NCI-H1092 (cell line): ENCODE measurements at places on chromosomes 3 and 15.

GRCh38 chr3:157832588-157832987 is 273.6 kb downstream of the SHOX2 start:
- no peak for DNase-seq

GRCh38 chr3:17747174-17747889 is 4.9 kb upstream of the TBC1D5 start:
- DNase-seq: no peak

DNA sequence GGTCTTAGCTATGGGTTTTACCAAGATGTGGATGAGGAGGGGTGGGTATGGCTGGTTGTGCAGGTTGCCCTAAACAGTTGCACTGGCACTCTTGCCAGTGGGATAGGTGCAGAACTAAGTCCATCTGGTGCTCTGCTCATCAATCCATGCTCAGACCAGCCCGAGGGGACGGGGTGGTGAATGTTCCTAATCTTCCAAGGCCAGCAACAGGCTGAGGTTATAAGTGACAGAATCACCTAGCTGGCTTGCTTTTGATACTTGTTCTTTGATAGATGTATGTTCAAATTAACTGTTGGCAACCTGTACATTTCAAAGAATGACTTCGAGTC is 53.5 kb upstream of the CCR2 start:
- DNase-seq: no peak

GRCh38 chr15:91908391-91908790 is 54.9 kb downstream of the SLCO3A1 start:
- DNase-seq: no peak

- no peak for DNase-seq
Measured at GRCh38 chr15:54812383-54812782, 384.4 kb downstream of the RSL24D1 start.

GRCh38 chr3:12221663-12222062 is 63.0 kb upstream of the TIMP4 start:
- DNase-seq: no peak

DNA sequence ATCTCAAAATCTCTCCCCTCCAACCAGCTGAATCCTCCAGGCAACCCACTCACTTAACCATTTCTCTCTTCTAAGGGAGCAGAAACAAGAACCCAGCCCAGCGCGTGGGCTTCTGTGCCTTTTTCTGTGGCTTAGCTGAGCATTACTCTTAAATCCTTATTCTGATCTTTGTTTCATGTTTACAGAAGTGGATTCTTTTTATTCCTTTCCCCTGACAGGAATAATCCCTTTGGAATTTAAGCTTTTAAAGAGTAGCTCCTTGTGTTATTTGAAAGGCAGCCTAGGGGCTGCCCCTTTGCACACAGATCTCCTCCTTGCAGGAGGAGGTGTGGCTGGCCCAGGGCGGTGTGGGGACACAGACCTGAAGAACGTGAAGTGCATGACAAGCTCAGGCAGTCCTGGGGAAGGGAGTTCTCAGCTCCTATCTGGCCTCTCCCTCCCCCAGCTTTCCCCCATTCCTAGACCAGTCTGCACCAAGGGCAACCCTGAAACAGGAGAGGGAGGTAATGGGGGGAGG is 77.1 kb upstream of the UBE2E1 start:
- DNase-seq: no peak

DNA sequence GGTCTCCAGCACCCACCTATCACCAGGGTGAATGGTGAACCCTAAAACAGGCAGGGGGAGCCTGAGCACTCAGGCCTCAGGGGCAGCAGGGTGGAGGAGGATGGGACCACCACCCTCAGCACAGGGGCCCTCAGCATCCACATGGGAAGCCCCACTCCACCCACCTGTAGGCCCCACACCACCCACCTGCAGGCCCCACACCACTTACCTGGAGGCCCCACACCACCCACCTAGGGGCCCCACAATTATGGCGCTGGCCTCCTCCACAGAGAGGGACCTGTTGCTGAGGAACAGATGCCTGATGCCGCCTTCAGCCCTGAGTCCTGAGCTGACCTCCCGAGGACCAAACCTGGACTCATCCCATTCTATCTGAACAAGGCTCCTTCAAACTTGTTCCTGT is 46.7 kb downstream of the HMCES start:
- no peak for DNase-seq

DNA sequence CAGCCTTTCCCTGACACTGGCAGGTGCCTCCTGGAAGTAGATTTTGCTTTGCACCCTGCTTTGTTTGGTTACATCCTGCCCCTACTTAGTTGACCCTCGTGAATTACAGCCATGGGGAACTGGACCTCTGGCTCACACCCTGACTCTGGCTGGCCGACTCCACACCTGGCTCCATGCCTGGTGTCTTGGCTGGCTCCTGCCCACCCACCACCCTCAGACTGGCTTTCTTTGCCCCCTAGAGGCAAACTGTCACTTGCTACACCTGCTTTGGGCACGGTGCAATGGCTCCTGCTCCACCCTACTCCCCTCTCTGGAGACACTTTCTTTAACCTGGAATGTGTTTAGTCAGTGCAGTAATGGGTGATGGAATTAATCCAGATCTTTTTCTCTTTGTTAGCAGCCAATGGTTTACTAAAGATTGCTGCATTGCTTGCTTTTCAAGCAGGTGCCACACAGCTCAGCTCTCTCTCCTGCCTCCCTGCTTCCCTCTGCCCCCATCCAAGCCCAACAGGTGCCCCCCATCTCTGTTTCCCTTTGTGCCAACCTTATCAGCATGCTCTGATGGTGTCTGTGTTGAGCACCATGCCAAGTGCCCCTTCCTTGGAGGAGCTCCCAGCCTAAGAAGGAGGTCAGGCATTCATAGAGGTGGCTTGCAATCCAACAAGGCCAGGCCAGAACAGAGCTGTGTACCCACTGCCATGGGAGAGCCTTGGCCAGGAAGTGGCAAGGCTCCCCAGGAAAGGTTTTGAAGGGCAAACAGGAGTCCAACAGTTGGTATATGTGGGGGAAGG is 38.4 kb downstream of the RASGRF1 start:
- DNase-seq: no peak

GRCh38 chr3:131109156-131109555 is 82.5 kb downstream of the NEK11 start:
- DNase-seq: no peak

- DNase-seq: no peak
Measured at GRCh38 chr3:40581166-40581565, 56.4 kb downstream of the ZNF621 start.

- peak; percentile 27 for DNase-seq
Measured at GRCh38 chr3:129058441-129059200, 2.0 kb upstream of the GP9 start.

- DNase-seq: no peak
Measured at GRCh38 chr3:172133838-172134237, 94.5 kb downstream of the FNDC3B start.

DNA sequence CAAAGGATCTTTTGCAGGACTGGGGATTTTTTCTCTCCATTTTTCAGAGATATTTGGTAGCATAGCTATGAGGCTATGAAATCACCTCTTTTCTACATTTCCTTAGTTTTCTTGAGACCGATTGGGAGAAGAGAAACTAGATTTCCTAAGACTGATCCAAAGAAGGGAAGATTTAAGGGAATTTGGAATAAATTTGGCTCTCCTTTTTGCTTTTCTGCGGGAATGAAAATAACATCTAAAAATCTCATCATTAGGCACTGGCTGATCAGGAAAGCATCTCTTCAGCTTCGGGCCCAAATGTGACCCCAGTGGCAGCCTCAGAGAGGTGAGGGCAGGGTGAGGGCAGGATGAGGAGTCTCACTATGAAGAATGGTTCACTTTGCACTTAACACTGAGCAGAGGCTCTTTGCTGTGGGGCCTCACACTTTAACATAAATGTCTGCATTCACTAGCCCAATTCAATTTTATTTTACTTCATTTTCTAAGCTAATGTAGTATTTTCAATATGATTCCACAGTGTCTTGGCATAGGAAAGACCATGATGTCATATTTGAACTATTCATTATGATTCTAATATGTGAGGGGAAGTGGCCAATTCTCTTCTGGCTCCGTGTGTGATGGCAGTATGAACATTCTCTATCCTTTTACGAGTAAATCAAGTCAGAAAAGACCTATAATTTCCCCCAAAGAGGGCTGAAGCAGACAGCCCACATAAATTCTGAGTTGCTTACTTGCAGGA is 193.2 kb downstream of the MEX3B start:
- DNase-seq: no peak

DNA sequence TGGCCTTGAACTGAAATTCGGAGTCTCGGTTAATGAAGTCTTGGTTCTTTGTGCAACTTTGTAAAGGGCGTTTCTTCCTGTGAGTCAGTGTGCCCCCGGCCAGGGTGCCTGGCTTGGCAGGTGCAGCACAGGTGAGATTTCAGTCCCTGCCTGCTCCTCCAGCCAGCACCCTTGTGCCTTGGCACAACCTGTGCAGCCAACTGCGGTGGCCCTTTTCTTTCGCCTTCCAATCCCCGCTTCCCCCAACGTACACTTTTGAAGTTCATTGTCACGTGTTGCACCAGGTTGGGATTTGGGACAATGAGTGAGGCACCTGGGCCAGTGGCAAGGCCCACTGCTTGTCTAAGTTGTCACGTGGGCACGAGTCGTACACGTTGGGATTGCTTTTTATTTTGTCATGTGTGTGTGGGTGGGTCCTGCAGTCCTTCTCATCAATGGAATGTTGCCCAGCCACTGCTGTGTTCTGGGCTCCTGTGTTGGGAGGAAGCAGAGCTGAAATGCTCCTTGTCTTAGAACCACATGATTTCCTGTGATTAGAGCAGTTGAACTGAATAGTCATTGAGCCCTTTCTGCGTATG is 242.9 kb upstream of the BHLHE40 start:
- DNase-seq: no peak

DNA sequence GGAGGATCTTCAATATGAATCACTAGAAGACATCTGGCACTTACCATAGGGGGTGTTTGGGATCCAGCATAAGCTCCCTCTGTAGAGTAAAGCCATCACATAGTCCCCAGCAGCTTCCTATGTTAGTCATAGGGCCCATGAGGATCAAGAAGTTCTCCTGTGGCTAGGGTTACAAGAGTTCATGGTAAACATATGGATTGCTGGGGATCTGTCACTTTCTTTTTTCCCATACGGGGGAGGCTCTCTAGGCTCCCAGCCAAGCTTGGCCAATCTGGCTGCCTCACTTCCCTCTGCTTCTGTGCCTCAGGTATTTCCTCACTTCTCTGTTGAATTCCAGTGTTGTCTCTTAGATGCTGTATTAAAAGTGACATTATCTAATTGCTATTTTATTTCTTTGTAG is 597.9 kb downstream of the PDCD6IP start:
- no peak for DNase-seq

DNA sequence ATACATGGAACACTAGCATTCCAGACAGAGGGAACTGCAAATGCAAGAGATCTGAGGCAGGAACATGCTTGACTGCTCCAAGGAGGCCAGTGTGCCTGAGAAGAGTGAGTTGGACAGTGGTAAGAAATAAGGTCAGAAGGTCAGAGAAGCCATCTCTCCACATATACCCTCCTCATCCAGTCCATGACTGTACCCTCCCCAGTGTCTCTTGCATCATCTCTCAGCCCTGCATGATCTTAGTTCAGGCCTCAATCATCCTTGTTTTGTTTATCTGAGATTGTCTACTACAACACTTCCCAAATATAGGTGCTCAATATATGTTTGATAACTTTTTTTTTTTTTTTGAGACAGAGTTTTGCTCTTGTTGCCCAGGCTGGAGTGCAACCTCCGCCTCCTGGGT is 5.5 kb upstream of the RSL24D1 start:
- no peak for DNase-seq

DNA sequence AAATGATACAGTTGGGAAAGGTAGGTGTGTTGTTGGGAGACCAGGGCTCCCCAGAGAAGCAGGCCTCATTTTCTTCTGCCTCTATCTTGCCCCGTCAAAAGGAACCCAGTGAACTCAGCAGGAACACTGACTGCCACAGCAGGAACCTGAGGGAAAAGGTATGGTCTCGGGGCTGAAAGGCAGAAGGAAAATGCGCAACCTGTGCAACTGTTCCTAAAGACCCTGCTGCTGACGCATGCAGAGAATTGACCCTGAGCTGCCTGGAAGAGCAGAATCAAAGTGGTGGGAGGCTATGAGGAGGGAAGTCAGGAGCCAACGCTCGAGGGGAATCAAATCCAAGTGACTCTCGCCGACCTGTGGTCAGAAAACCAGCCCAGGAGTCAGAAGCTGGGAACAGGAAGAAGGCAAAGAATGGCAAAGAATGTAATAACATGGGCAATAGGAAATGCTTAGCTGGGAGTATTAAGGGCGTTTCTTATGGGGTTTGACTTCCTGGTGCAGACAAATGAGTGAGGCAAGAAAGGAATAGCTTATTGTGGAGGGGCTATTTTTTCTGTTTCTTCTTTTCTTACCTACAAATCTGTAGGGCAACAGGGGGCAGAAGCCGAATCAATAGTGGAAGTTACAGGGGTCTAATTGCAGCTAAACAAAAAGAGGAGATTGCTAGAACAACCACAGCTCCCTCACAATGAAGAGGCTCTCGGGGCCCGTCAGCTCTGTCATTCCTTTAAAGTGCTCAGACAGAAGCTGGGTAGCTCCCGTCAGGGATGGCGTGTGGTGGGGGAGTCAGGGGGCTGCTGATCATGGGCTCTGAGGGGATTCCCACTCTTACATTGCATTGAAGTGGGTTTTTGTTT is 65.4 kb upstream of the DLG1 start:
- DNase-seq: no peak

DNA sequence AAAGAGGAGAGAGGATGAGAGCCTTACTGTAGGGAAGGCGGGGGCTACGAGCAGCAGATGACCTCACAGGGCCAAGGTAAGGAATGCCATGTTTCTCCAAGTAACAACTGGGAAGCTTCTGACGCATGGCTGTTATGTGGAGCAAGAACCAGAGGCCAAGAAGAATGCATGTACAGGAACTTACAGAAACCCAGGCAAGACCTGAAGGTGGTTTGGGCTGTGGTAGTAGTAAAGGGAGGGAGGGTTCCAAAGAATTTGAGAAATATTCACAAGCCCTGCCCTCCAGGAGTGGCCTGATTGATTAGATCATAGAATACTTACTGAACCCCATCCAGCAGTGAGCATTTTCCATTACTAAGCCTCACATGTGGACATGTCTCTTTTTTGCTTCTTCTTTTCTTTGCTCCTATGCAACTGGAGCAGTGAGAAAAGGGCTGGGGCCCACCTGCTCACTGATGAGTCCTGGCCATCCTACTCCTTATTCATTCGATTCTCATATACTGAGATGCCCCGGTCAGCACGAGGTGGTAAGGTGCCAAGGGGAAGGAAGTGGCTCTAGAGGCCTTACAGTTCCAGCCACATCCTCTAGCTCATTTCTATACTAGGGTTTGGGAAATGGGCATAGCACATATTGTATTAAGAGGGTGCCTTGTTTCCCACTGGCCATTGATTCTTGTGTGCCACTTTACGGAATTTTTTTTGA is 8.3 kb upstream of the SLC12A8 start:
- DNase-seq: no peak

- DNase-seq: no peak
Measured at GRCh38 chr15:40439960-40440742, 602 bp upstream of the BAHD1 start.

DNA sequence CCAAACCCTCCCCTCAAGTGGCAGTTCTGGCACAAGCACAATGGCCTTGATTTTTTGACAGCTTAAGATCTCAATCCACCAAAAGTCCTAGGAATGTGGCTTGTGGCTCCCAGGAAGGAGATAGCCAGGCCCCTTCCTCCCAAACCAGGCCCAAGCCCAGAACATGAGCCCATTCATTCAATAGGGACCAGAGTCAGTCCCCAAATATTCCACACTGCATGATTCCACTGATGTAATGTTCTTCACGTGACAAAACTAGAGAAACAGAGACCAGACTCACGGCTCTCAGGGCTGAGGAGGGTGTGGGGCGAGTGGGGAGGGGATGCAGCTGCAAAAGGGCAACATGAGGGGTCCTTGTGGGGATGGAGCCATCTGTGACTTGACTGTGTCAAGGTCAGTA is 25.5 kb downstream of the ABTB1 start:
- DNase-seq: no peak
